NCI-H446 (cell line): ENCODE measurements at places on chromosomes 11 and 22.
A peak's percentile ranks its signal among the peaks of the same experiment; 100 is the strongest.

DNA sequence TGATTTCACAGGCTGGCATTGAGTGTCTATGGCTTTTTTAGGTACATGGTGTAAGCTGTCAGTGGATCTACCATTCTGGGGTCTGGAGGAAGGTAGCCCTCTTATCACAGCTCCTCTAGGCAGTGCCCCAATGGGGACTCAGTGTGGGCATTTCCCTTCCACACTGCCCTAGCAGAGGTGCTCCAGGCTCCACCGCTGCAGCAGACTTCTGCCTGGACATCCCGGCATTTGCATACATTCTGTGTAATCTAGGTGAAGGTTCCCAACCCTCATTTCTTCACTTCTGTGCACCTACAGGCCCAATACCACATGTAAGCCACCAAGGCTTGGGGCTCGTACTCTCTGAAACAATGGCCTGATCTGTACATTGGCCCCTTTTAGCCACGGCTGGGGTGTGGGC lies 78.3 kb downstream of the RNF169 start:
- no peak for DNase-seq

GRCh38 chr22:33922349-33922681 lies 2.0 kb upstream of the LARGE1 start:
- DNase-seq, result no peak

DNA sequence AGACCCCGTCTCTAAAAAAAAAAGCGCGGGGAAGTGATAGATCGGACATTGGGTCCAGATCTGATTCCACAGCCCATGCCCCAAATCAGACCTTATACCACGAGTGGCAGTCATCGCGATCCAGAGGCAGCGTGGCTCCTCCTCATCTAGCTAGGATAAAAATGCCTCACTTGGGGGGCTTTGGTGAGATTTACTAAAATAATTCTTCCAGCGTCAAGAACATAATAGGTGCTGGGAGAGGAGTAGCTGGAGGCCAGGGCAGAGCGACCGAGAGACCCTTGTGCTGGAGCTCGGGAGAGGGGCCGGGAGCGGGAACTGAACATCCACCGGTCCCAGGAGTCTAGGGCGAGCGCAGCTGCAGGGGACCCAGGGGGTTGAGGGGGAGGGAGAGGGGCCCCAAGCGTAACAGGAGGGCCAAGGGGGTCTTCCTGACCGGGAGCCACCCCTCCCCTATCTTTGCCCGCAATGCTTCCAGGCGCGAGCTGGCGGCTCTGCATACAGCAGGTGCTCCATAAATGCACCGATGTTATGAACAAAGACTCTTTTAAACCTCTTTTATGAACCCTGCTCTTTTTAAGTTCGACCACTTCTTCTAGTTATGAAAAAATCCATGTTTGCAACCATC lies 823 bp upstream of the CPT1A start:
- no peak for DNase-seq

GRCh38 chr11:17156283-17156682 lies 51.5 kb downstream of the PIK3C2A start:
- no peak for DNase-seq

DNA sequence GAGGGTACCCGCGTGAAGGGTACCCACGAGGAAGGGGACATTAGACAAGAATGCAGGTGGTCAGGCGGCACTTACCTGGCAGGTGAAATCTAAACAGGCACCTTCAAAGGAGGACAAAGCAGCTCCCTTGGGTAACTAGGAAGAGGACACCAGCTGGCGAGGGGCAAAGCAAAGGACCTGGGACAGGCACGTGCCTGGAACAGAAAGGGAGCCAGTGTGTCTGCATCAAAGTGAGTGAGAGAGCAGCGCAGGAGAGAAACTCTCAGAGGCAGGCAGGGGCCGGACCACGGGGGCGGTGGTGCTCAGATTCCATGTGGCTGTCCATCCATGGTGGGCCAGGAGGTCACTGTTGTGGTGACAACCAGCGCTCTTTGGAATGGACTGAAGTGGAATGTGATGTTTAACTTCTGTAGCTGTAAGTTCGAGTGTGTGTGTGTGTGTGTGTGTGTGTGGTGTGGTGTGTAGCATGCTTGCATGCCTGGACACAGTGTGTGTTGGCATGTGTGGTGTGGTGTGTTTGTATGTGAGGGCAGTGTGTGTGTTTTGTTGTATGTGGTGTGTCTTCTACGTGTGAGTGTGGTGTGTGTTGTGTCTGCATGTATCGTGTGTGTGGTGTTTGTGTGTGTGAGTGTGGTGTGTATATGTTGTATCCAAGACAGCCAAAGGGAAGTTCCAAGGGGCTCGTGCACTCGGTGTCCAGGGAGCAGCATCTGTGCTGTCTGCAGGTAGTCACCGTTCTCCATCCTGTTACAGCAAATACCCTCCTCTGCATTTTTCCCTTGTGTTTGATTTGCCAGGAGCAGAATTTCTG lies 86.4 kb downstream of the CDKN1C start:
- no peak for DNase-seq

DNA sequence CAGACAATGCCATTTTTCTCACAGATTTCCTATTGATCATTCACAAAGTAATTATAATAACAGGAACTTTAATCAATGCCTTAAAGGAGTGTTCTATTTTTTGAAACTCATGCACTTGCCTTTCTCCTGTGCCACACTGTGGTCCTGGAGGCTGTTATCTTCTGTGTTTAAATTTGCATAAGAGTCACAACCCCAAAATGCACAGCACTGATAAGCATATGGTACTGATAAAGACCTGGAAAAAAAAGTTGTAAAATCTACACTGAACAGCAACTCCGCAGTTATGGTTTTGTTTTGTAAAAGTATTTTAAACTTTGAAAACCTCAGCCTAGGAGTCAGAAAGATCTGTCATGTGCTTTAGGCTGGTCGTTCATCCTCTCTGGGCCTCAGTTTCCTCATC lies 9.1 kb upstream of the CCDC34 start:
- DNase-seq, result no peak

GRCh38 chr22:20624161-20624616 lies 116.8 kb downstream of the MED15 start:
- DNase-seq, result no peak

GRCh38 chr11:78228467-78228866 lies 39.7 kb downstream of the USP35 start:
- peak; percentile 20 for DNase-seq
